Astrocyte (in vitro differentiated cells and primary cell): ENCODE measurements at places on chromosomes 7 and 10. TPM values are rescaled to one million over a fixed set of nuclear protein-coding genes. Genes with fewer than 3 reads are reported as not detected.

The ZNF800 gene
- 27.9 and 29.4 TPM in 2 replicates for total RNA-seq

The ZYX gene
- 477 and 523 TPM in 2 replicates for total RNA-seq

The ZNF804B gene
- total RNA-seq = not detected in 2 replicates

GRCh38 chr7:72437061-72437585, 25.0 kb upstream of the CALN1 start:
- no peaks in the 10 kb centered on the region for H3K27me3 ChIP-seq
- no peaks in the 10 kb centered on the region for H3K36me3 ChIP-seq
- no peak overlapping the region for H3K4me3 ChIP-seq
- H3K27ac ChIP-seq = no peak overlapping the region
- DNase-seq = no peak

GRCh38 chr10:104416851-104417250, 63.2 kb downstream of the CFAP58 start:
- no peaks in the 10 kb centered on the region for H3K27me3 ChIP-seq
- no peaks in the 10 kb centered on the region for H3K36me3 ChIP-seq
- DNase-seq = no peak
- no peak overlapping the region for H3K27ac ChIP-seq
- no peaks in the 10 kb centered on the region for H3K4me1 ChIP-seq

DNA sequence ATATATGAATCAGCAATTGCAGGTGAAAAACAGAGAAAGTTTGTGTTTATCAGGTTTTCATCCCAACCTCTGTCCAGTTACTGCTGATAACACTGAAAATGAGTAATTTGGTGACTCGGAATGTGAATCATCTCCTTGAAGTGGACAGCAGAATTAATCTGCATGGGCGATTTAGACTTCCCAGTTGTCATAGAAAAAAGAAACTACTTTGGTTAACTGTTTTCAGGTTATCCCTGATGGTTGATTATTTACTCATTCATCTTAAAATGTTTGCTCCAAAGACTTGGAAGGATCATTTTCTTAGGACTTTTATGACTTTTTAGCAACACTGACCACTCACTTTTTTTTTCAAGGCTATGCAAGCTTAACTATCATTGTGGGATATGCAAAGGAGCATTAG, 504.1 kb upstream of the ANKRD30A start:
- H3K36me3 ChIP-seq = no peaks in the 10 kb centered on the region
- DNase-seq = peak; percentile 42
- H3K27ac ChIP-seq = no peak overlapping the region
- H3K4me1 ChIP-seq = peaks cover 2% of the 10 kb centered on the region

DNA sequence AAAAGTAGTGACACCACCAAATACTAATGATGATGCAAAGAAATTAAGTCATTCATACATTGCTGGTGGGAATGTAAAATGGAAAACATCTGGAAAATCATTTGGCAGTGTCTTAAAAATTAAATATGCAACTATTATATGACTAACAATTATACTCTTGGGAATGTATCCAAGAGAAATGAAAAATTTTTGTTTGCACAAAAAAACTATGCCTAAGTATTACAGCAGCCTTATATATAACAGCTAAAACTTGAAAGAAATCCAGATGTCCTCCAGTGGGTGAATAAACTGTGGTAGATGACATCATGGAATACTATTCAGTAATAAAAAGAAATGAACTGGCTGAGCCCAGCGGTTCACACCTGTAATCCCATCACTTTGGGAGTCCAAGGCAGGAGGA, 132.0 kb downstream of the NEBL start:
- H3K36me3 ChIP-seq = no peaks in the 10 kb centered on the region
- H3K27me3 ChIP-seq = no peaks in the 10 kb centered on the region
- DNase-seq = no peak
- H3K4me3 ChIP-seq = no peak overlapping the region
- no peak overlapping the region for H3K27ac ChIP-seq
- peaks cover 9% of the 10 kb centered on the region for H3K4me1 ChIP-seq

- no peaks in the 10 kb centered on the region for H3K27me3 ChIP-seq
- no peak overlapping the region for H3K4me3 ChIP-seq
- H3K36me3 ChIP-seq = no peaks in the 10 kb centered on the region
- H3K4me1 ChIP-seq = no peaks in the 10 kb centered on the region
These were observed 80.8 kb upstream of the KLF14 start for GRCh38 chr7:130814778-130815335.

- H3K27ac ChIP-seq = no peak overlapping the region
- no peaks in the 10 kb centered on the region for H3K36me3 ChIP-seq
- no peak overlapping the region for H3K4me3 ChIP-seq
- H3K27me3 ChIP-seq = no peaks in the 10 kb centered on the region
- no peaks in the 10 kb centered on the region for H3K4me1 ChIP-seq
These were observed 31.8 kb upstream of the IL15RA start for GRCh38 chr10:6009150-6009549.

The LIPK gene
- not detected in 2 replicates for total RNA-seq

The TMEM72 gene
- total RNA-seq = not detected in 2 replicates

The NT5C3A gene
- total RNA-seq = 21.9 and 24.1 TPM in 2 replicates

The TAS2R3 gene
- total RNA-seq = 1.00 and 1.2 TPM in 2 replicates

- no peaks in the 10 kb centered on the region for H3K36me3 ChIP-seq
- H3K27ac ChIP-seq = no peak overlapping the region
- H3K4me1 ChIP-seq = peaks cover 25% of the 10 kb centered on the region
- H3K4me3 ChIP-seq = no peak overlapping the region
These were observed 137.0 kb downstream of the ETV1 start for GRCh38 chr7:13852281-13852968.

DNA sequence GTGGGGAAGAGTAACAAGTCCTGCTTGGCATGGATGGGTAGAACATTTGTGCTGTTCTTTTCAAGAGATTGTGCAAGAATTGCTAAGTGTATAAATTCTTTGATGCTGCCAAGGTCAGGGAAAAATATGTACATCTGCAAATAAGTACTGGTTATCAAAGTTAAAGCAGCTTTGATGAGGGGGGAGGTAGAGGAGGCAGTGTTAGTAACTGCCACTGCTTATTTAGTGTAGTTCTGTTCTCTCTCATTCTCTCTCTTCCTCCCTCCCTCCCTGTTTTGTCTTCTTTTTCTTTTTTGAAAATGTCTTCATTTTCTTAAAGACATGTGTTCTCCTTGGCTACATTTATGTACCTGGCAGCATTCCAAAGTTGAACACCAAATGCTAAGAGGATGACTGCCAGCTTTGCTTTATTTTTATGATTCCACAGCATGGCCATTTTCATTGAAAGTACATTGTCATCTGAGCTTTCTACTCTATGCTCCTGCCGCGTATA, 18.6 kb downstream of the CACNB2 start:
- no peaks in the 10 kb centered on the region for H3K27me3 ChIP-seq
- peak; percentile 46 for DNase-seq
- no peak overlapping the region for H3K4me3 ChIP-seq
- H3K4me1 ChIP-seq = peaks cover 17% of the 10 kb centered on the region

GRCh38 chr10:62457196-62457595, 83.0 kb downstream of the ZNF365 start:
- DNase-seq = no peak
- no peak overlapping the region for H3K27ac ChIP-seq
- H3K4me1 ChIP-seq = peaks cover 6% of the 10 kb centered on the region

DNA sequence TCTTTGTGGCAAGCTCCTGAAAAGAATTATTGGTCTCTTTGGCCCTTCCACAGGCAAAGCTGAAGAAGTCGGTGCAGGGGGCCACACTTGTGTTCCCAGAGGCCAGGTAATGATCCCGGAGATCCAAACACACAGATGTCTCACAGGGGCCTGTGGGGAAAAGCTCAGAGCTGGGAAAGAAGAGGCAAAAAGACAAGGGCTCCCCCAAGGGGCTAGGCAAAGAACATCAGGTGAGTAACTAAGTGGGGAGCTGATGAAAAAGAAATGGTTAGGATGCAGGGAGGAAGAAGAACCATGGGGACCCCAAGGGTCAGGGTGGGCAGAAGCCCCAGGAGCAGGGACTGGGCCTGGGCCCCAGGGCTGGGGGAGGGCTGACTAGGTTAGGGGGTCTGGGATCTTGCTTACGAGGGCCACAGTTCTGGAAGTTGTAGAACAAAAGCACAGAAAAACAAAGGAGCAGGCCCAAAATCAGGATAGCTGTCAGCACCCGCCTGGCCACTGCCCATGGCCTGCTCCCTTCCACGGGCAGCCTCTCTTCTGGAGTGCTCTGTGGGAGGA, 1.1 kb downstream of the KEL start:
- H3K4me3 ChIP-seq = no peak overlapping the region
- H3K27ac ChIP-seq = no peak overlapping the region
- no peaks in the 10 kb centered on the region for H3K36me3 ChIP-seq
- DNase-seq = no peak
- H3K4me1 ChIP-seq = no peaks in the 10 kb centered on the region

GRCh38 chr7:85462671-85463070, 275.8 kb upstream of the SEMA3D start:
- H3K27ac ChIP-seq = no peak overlapping the region
- peaks cover 2% of the 10 kb centered on the region for H3K27me3 ChIP-seq
- no peak for DNase-seq
- H3K4me3 ChIP-seq = no peak overlapping the region
- no peaks in the 10 kb centered on the region for H3K36me3 ChIP-seq
- H3K4me1 ChIP-seq = no peaks in the 10 kb centered on the region

DNA sequence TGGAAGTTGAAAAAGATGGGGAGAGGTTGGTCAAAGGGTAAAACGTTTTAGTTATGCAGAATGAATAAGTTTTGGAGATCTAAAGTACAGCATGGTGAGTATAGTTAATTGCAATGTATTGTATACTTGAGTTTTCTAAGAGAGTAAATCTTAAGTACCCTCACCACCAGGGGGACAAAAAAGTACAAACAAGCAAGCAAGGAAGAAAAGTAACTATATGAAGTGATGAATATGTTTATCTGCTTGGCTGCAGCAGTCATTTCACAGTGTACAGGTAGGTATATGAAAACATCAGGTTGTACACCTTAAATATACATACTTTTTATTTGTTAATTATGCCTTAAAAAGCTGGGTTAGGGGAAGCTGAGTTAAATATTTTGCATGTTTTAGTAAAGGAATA, 157.3 kb downstream of the PCLO start:
- H3K4me3 ChIP-seq = no peak overlapping the region
- H3K27me3 ChIP-seq = no peaks in the 10 kb centered on the region
- H3K36me3 ChIP-seq = no peaks in the 10 kb centered on the region

DNA sequence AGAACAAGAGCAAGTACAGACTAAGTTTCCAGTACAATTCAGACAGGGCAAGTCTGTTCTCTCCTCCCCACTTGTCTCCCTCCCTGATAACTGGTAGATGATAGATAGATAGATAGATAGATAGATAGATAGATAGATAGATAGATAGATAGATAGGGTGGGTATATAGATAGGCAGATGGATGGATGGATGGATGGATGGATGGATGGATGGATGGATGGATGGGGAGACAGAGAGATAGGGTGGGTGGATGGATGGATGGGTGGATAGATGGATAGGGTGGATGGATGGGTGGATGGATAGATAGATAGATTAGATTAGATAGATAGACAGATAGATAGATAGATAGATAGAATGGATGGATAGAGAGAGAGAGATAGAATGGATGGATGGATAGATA, 152.8 kb upstream of the MKLN1 start:
- H3K36me3 ChIP-seq = no peaks in the 10 kb centered on the region
- no peak overlapping the region for H3K4me3 ChIP-seq
- no peaks in the 10 kb centered on the region for H3K4me1 ChIP-seq
- DNase-seq = no peak
- no peaks in the 10 kb centered on the region for H3K27me3 ChIP-seq

- peak overlapping the region; percentile 64 for H3K4me3 ChIP-seq
- H3K4me1 ChIP-seq = peaks cover 4% of the 10 kb centered on the region
- H3K27ac ChIP-seq = no peak overlapping the region
- no peaks in the 10 kb centered on the region for H3K27me3 ChIP-seq
These were observed 106.2 kb downstream of the SNX10 start for GRCh38 chr7:26397796-26398426.

DNA sequence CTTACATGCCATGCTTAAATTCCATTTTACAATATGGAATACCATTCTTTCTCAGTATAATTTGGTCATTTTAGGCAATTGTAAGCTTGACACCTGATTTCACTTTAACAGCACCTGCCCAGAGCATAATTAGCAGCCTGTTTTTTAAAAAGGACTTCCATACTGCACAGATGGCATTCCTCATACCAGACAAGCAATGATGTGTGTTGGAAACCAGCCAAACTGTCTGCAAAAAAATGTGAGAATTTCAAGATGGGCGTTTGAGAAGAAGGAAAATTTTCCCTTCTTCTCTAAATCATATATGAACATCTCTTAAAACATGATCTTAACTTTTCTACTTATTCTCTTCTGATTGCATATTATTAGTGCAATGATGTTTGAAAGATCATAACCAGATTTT, 40.4 kb upstream of the AGMO start:
- no peak for DNase-seq
- no peaks in the 10 kb centered on the region for H3K27me3 ChIP-seq
- no peaks in the 10 kb centered on the region for H3K36me3 ChIP-seq
- H3K4me3 ChIP-seq = no peak overlapping the region
- no peak overlapping the region for H3K27ac ChIP-seq
- H3K4me1 ChIP-seq = no peaks in the 10 kb centered on the region

DNA sequence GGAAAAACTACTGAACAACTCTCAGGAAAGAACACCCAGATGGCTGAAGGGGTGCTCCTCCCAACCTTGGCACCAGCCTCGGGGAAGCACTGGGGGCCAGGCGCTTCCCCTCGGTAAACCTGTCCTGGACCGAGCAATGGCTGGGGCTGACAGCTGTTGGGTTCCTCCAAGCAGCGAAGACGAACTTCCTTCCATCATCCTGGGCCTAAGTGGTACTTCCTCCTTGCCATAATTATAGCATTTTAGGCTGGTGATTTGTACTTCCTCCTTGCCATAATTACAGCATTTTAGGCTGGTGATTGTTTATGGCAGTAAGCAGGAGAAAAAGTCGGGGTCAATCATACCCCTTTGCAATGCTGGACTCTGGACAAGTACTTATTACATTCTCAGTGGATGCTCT, 69.3 kb downstream of the MYOF start:
- H3K27me3 ChIP-seq = no peaks in the 10 kb centered on the region
- DNase-seq = no peak
- no peaks in the 10 kb centered on the region for H3K4me1 ChIP-seq

DNA sequence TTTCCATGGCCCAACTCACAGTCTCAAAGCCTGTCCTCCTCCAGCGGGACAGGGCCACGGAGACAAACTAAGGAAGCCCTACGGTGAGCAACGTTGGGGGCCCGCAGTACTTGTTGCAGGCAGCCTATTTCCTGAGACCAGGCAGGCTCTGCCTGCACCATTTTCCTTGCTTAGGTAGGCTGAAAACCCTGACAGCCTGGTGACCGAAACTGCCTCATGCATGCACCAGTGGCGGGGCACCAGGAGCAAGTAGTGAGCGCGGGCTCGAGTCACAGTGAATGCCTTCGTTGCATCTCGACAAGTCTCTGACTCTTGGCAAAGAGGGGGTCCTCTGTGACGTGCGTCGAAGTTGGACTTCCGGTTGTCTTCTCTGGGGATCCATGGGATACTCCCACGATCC, 23.3 kb upstream of the ZNF273 start:
- H3K36me3 ChIP-seq = no peaks in the 10 kb centered on the region
- no peaks in the 10 kb centered on the region for H3K27me3 ChIP-seq
- H3K4me3 ChIP-seq = no peak overlapping the region
- no peak for DNase-seq

GRCh38 chr10:50627443-50627842, 3.7 kb upstream of the SGMS1 start:
- H3K36me3 ChIP-seq = no peaks in the 10 kb centered on the region
- no peak overlapping the region for H3K4me3 ChIP-seq
- H3K27me3 ChIP-seq = no peaks in the 10 kb centered on the region
- no peak for DNase-seq
- H3K27ac ChIP-seq = no peak overlapping the region

The CTAGE8 gene
- total RNA-seq = 0.96 and 0.98 TPM in 2 replicates

GRCh38 chr7:112876877-112877276, 86.7 kb upstream of the TMEM168 start:
- DNase-seq = peak; percentile 70
- H3K36me3 ChIP-seq = no peaks in the 10 kb centered on the region
- H3K4me3 ChIP-seq = no peak overlapping the region
- H3K27ac ChIP-seq = no peak overlapping the region
- H3K27me3 ChIP-seq = no peaks in the 10 kb centered on the region
- H3K4me1 ChIP-seq = no peaks in the 10 kb centered on the region
